ENCODE measurements at places on chromosomes 12 and 14.

- no peak for DNase-seq
Measured at GRCh38 chr12:103334466-103334865, 161.3 kb downstream of the C12orf42 start.

GRCh38 chr12:39036105-39036504 is 130.7 kb upstream of the CPNE8 start:
- DNase-seq = no peak

GRCh38 chr12:65566751-65567150 is 257.5 kb upstream of the HMGA2 start:
- no peak for DNase-seq

DNA sequence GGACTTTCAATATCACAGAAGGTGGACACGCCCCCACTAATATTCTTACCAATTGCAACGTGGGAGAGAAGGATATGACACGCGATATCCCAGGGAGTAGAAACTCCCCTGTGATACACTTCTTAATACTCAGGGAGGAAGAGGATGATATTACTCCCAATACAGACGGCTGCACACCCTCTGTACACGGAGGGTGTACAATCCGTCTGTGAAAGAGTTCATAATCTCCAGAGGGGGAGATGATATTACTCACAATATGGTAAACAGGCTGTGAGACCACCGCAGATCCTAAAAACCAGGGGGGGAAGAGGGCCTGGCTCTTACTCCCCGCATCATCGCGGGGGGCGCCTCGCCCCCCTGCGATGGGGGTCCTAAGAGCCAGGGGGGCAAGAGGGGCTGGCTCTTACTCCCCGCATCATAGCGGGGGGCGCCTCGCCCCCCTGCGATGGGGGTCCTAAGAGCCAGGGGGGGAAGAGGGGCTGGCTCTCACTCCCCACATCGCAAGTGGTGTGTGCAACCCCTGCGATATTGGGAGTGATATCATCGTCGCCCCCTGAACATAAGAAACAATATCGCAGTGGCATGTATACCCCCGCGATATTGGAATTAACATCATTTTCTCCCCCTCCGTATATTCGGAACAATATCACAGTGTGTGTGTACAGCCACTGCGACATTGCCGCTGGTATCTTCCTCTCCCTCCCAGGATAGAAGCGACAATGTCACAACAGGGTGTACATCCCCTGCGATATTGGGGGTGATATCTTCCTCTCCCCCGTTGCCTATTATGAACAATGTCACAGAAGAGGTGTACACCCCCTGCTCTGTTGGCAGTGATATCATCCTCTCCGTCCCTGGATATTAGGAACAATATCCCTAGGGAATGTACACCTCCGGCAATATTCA is 8.9 kb upstream of the CLEC6A start:
- DNase-seq = no peak

GRCh38 chr14:83566567-83566966 is 1963.4 kb upstream of the FLRT2 start:
- DNase-seq = no peak

DNA sequence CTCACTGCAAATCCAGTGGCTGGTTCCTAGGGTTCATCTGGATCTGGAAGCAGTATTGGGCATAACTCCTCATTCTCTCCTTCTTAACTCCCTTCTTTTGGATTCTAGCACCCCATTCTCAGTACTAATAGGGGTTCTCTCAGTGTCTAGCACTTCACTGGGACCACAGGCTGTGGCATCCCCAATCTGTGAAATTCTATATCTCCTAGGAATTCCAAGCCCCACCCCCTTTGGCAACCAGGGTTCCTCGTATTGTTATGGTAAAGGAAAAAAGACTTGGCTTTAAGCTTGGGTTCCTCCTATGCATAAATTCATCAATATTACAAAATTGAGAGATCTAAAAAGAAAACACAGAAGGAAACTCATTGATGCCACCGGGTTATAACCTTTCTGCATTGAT is 45.0 kb upstream of the FBXO21 start:
- no peak for DNase-seq

DNA sequence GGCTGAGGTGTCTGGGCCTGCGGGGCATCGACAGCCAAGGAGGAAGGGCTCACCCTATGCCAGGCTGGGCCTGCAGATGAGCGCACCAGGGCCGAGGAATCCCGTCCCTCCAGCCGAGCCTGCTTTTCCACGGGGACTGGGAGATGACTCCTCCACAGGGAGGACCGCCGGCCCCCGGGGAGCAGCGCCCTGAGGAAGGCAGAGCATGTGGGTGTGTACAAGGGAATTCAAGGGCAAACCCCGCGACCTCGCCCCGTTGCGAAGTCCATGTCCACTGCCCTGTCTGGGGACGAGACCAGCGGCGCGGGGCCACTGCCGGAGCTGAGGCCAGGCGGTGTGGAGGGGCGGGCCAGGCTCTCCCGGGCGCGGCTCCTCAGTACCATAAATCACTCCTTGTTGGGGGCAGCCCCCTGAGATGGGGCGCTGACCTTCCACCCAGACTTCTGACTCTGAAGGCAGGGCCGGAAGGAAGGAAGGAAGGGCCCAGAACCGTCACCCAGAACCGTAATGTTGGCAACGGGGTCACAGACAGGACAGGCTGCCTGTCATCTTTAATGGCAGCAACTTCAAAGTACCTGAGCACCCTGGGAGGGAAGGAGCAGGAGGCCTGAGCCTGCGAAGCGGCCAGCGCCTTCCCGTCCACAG is 52.5 kb downstream of the RNF34 start:
- DNase-seq = no peak

GRCh38 chr14:86050757-86051156 is 520.8 kb downstream of the FLRT2 start:
- DNase-seq = no peak

GRCh38 chr14:104953896-104954656 is 24.1 kb downstream of the AHNAK2 start:
- DNase-seq = no peak

- DNase-seq = no peak
Measured at GRCh38 chr12:26021534-26021933, 63.1 kb downstream of the RASSF8 start.

DNA sequence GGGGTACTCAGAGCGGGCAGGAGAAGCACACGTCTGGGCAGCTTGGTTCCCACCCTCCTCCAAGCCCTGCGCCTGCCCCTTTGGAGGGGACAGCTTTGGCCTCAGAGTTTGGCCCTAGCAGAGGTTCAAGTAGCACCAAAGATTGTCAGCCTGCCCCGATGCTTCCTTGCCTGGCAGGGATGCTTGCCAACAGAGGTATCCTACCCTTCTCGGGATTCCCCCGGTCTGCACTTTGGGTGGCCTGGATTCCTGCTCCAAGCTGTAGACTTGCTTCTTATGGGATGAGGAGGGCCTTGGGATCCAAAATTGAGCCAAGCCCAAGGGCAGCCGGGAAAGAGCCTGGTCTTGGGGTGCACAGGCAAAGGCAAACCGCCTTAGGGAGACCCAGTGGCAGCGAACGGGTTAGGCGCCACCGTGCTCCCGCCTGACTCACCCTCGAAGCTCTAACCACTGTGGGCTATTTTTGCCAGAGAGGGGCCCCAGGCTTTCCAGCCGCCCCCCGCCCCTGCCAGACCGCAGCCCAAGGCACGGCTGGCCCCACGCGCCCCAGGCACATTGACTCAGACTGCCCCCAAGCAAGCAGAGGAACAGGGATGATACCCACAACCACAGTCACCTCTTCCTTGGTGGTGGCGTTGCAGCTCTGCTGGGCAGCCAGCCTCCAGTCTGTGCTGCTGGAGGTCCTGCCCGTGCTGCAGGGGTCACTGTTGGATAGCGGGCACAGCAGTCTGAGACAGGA is 847 bp upstream of the WNT10B start:
- DNase-seq = peak; percentile 64

DNA sequence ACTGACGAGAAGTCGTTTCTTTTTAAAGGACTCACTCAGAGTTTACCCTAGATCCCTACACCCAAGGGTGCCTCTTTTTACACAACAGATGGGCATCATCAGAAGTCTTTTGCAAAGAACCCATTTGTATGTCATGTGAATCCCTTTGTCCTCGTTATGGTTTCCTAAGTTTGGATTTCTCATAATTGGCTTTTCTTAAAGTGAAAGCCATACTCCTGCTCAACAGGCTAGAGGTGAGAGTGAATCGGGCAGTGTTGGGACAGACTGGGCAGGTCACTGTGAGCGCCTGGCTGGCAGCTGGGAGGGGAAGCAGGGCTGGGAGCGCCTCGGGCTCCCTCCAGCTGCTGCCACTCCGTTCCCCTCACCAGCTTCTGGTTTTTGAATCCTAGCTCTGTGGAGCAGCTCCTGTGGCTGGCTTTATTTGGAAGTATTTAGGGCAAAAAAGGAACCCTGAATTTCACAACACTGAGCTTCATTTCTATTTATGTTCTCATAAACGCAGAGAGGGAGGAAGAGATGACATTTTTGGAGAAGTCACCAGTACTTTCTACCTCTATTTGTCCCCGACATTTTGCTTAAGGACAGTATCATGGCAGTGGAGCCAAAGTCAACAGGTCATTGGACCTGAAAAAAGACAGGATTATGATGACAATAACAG is 63.8 kb upstream of the ACTN1 start:
- DNase-seq = no peak

GRCh38 chr12:75471902-75472890 is 8.4 kb upstream of the GLIPR1 start:
- DNase-seq = no peak

GRCh38 chr14:99819514-99819913 is 26.3 kb downstream of the EML1 start:
- DNase-seq = no peak

- no peak for DNase-seq
Measured at GRCh38 chr12:108378926-108379325, 39.8 kb upstream of the CMKLR1 start.

DNA sequence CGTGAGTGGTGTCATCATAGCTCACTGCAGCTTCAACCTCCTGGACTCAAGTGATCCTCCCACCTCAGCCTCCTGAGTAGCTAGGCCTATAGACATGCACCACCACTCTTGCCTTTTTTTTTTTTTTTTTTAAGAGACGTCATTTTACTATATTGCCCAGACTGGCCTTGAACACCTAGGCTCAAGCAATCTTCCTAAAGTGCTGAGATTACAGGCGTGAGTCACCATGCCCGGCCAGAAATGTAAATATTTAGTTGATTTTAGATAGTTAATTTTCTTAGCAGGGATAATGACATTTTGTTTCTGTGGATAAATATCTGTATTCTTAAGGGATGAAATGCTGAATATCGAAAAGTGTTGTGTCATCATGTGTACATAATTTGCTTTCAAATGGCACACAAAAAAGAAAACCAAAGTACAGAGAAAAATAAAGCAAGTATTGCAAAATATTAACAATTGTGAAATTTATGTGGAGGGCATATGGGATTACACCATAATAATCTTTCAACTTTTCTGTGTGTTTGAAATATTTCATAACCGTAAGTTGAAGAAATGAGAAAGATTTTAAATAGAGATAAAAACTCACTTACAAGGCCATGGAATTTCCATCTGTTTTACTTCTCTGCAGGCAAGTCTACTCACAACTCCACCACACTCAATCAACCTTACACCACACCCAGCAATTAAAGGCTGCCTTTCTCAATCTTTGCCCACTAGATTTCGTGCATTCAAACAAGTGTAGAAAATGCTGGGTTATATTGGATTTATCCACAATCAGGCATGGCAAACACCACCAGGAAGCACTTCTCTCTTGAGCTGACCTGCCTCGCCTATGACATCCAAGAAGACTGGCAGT is 93.7 kb downstream of the SPTSSA start:
- no peak for DNase-seq

GRCh38 chr12:78062786-78063185 is 232.1 kb downstream of the NAV3 start:
- DNase-seq = no peak

GRCh38 chr12:122395319-122395718 is 27.1 kb downstream of the CLIP1 start:
- DNase-seq = no peak

DNA sequence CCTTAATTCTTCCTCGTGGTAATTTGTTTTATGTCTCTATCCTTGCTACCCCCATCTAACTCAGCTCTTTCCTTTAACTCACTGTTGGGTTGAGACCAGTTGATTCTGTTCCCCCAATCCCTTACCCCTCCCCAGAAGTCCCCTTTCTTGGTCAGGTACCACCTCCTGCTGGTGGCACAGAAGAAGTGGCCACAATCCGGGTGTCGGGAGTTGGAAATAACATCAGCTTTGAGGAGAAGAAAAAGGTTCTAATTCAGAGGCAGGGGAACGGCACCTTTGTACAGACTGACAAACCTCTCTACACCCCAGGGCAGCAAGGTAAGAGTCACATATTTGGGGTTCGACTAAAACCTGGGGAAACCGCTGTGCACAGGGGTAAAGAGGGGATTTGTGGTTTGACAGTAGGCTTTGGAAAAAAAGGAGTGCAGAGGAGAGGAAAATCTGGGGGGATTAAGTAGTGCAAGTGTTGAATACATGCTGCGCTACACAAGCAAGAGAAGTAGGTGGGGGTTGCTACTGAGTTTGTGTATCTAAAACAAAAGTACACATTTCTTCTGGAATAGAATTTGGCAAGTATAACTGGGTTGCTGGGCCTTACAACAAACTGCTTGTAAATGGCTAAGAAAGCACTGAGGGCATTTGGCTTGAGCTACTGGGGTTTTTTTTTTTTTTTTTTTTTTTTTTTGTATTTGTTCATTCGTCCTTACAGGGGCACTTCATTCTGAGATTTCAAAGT is 1.3 kb downstream of the A2ML1 start:
- no peak for DNase-seq

DNA sequence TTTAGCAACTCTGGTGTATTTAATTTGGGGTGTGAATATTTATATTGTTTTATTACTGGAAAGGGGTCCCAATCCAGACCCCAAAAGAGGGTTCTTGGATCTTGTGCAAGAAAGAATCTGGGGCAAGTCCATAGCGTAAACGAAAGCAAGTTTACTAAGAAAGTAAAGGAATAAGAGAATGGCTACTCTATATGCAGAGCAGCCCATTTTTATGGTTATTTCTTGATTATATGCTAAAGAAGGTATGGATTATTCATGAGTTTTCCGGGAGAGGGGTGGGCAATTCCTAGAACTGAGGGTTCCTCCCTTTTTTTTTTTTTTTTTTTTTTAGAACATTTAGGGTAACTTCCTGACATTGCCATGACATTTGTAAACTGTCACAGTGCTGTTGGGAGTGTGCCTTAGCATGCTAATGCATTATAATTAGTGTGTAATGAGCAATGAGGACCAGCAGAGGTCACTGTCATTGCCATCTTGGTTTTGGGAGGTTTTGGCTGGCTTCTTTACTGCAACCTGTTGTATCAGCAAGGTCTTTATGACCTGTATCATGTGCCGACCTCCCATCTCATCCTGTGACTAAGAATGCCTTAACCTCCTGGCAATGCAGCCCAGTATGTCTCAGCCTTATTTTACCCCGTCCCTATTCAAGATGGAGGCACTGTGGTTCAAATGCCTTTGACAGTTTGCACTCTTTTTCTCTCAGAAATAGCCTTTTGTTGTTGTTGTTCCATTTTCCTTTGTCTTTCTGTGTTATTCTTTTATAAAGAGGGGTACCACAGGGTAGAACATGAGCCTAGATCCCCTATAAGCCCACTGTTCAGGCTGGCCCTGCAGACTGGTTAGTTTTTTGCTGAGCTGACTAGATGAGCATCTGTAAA is 75.5 kb upstream of the DCD start:
- DNase-seq = no peak

GRCh38 chr14:102811971-102812370 is 34.7 kb downstream of the TRAF3 start:
- no peak for DNase-seq

Data from stimulated activated CD8-positive, alpha-beta memory T cell treated with anti-CD3 and anti-CD28 coated beads, Interleukin-2, amount 100 ng/mL, for 48 hours (primary cell).